ENCODE measurements at places on chromosomes 12 and 14.
A peak's percentile ranks its signal among the peaks of the same experiment; 100 is the strongest.

- DNase-seq, result no peak
These were observed 100.0 kb downstream of the DUSP6 start for GRCh38 chr12:89252284-89252683.

- DNase-seq, result no peak
These were observed 178.8 kb downstream of the STXBP6 start for GRCh38 chr14:24870949-24871701.

GRCh38 chr12:42756841-42757623 lies 167.5 kb upstream of the PRICKLE1 start:
- DNase-seq, result no peak

DNA sequence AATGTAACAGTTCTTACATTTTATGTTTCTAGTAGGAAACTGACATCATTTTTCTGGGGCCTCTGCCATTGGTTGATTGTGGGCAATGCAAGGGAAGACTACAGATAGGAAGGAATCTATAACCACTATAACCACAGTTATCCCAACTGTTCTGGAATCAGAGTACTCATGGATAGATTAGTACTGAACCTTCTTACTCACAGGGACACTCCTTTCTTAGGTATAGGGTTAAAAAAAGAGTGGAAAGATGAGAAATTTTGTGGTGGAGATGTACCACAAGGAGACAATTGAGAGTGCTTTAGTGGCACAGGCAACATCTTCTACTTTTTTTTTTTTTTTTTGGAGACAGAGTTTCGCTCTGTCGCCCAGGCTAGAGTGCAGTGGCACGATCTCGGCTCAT lies 21.0 kb downstream of the TMEM116 start:
- DNase-seq, result no peak

GRCh38 chr14:99790978-99791376 lies 2.2 kb upstream of the EML1 start:
- no peak for DNase-seq

DNA sequence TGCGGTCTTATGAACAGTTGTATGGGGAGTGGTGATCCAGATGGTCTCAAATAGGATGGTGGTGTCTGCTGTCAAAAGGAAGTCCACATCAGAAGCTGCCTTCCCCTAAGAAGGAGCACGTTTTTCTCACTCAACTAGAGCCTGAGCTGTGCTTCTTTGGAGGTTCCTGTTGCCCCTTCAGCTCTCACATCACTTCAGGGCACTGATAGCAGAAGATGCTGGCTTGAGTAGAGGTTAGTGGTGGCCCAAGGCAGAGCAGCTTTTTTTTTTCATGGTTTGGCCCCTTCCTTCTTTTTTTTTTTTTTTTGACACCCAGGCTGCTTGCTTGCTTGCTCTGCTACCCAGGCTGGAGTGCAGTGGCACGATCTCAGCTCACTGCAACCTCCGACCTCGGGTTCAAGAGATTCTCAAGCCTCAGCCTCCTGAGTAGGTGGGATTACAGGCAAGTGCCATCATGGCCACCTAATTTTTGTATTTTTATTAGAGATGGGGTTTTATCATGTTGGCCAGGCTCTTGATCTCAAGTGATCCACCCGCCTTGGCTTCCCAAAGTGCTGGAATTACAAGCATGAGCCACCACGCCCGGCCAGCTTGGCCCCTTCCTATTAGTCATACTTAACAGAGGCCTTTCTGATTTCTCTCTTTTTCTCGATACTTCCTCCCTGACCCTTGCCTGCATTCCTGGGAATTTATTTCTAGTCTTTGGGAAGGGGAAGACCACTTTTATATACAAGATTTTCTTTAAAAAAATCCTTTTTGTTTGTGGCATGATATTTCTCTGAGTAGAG lies 31.6 kb downstream of the KLRD1 start:
- DNase-seq, result no peak

GRCh38 chr12:105467710-105468366 lies 137.3 kb downstream of the C12orf75 start:
- DNase-seq, result no peak

- no peak for DNase-seq
These were observed 113.3 kb downstream of the LRRK2 start for GRCh38 chr12:40338071-40338470.

DNA sequence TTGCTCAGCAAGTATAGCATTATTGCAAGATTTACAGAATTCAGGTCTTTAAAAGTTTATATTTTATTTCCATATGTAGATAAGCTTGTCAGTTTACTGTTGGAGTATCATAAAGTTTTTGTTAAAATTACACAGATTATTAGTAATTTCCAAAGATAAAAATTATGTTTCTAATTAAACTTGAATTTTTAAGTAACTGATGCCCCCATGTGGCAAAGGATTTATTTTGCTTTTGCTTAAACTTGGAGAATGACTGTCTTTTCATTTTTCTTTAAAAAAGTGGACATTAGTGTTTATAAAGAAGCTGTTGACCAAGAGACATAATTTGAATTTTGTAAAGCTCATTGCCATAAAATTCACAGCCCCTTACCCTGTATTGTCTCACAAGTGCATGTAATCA lies 45.8 kb downstream of the ETNK1 start:
- no peak for DNase-seq

DNA sequence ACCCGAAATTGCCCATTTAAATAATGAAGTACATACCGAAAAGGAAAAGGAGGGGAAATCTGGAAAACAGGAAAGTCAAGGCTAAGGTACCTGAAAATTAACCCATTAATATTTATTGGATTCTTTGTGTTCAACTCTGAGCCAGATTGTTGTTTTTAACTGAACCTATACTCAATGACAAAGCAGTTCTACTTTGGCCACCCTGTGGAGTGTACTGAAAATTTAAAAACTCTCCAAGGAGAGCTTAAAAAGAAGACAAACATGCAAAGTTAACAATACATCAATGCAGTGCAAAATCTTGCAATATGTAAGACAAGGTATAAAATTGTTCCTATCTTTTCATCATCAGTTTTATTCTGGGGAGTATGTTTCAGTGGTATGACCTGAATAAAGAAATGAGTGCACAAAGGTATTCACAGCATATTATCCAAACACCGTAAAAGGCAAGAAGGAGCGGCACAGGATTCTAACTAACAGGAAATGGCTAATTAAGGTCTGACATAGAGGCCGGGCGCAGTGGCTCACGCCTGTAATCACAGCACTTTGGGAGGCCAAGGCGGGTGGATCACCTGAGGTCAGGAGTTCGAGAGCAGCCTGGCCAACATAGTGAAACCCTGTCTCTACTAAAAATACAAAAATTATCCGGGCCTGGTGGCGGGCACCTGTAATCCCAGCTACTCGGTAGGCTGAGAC lies 1.7 kb downstream of the USP44 start:
- no peak for DNase-seq

DNA sequence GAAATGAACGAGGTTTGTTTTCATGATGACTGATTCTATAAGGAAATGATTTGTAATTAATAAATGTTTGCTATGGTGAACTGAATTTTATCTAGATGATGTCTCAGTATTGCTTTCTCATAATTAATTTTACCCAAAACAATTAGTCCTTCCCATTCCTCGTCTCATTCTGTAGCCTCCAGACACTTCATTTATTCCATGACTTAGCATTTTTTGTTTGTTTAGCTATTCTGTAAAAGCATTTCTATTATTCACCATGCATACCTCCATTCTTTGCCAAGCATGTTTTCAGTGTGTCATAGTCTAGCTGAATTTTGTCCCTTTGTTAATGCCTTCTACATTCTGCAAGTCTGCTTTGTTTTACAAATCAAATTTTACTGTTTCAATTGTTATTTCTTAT lies 137.4 kb upstream of the RPL10L start:
- DNase-seq, result no peak

- no peak for DNase-seq
These were observed 1.6 kb downstream of the MMP14 start for GRCh38 chr14:22837750-22838538.

GRCh38 chr12:1972260-1972659 lies 32.0 kb downstream of the DCP1B start:
- no peak for DNase-seq

DNA sequence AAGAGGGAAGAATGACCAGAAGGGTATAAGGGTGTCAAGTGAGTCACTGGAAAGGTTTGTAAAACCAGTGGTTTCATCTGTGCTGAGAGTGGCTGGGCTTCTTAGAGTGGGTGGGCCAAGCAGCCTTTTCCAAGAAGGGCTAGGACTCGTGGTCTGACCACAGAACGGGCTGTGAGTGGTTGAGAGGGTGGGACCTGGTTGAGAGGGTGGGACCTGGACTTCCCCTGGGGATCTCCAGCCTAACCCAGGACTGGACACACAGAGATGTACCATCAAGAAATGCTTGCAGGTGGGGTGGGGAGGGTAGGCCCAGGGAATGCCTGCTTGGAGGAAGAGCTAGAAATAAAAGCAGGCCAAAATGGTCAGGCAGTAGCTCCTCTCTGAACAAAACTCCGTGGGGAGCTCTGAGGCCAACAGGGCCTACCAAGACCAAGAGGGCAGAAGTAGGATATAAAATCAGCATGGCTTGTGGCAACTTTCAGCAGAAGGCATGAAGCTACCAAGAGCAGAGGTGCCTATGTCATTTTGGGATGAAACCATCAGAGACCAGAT lies 140.5 kb downstream of the FOXN3 start:
- DNase-seq, result peak; percentile 9

GRCh38 chr14:23121361-23121771 lies 2.3 kb upstream of the CEBPE start:
- DNase-seq, result no peak

GRCh38 chr12:95951515-95951914 lies 8.4 kb downstream of the AMDHD1 start:
- DNase-seq, result no peak

- no peak for DNase-seq
These were observed 4.0 kb downstream of the SSH1 start for GRCh38 chr12:108853426-108853825.

DNA sequence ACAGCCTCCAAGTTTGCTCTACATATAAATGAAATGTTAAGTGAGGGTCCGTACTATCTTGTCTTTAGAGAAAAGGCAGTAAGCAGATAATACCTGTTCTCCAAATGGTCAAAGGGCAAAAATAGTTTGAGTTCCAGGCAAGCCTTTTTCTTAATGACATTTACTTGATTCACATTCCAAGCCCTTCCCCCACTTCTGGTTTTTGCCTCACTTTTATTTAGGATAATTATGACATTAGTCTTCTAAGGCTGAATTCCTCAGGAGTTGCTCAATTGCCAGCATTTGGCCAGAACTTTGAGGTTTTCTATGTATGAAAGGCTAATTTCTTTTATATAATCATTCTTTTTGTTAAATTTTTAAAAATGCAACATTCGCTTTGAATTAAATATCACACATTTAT lies 62.5 kb upstream of the DUSP6 start:
- no peak for DNase-seq

GRCh38 chr12:50224026-50224692 lies 57.0 kb upstream of the CERS5 start:
- no peak for DNase-seq

DNA sequence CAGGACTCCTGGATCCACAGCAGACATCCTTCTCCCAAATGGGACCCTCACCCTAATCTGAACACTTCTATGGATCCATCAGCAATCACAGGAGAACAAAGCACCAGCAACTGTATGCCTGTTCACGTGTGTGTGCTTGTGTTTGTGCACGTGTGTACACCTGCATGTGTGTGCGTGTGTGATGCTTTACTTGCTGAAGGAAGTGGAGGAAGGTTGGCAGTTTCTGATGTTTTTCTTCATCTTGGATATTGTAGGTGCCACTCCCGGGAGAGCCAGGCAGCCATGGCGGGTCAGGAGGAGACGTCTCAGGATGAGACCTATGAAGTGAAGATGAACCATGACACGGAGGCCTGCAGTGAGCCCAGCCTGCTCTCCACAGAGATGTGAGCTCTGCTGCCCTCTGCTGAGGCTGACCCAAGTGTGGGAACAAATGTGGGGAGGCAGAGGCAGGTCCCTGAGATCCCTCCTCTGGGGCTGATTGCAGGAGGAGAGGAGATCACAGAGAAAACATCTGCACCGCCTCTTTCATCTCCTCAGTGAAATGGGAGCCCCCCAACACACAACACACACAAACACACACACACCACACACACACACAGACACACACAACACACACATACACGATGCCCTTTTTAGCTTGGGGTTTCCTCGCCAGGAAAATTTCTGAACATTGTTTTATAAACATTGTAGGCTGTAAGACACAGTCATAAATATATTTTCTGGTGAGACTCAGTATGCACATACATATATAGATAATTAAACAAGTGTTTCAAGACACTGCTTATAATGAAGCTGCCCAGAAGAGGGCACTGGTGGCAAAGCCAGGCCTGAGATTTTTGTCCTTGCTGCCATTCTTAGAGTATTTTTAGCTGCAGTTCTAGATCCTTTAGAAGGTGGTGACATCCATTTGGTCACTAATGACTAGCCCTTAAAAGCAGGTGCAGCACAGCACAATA lies 112.2 kb upstream of the FKBP4 start:
- no peak for DNase-seq

- DNase-seq, result no peak
These were observed 12.6 kb upstream of the CYP46A1 start for GRCh38 chr14:99671235-99672224.

DNA sequence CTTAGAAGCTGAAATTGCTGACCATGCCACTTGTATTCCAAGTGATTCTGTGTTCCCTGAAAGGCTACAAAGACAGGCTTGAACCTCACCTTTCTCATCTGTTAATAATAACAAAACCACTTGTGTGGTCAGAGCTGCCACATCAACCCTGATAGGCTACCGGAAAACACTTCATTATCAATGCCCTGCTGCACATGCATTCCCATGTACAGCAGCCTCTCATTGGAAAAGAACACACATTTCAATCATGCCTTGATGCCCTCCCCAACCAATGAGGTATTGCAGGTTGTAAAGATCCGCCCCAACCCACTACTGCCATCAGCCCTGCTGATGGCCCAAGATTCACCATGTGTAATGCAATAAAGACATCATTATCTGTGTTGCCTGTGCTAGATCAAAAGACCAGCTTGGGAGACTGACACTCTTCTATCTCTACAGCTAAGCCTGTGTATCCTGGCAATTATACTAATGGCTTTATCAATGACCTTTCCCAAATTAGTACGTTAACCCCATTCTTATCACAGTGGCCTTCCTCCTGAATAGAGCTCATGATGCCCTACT lies 2.8 kb downstream of the GPR19 start:
- no peak for DNase-seq

DNA sequence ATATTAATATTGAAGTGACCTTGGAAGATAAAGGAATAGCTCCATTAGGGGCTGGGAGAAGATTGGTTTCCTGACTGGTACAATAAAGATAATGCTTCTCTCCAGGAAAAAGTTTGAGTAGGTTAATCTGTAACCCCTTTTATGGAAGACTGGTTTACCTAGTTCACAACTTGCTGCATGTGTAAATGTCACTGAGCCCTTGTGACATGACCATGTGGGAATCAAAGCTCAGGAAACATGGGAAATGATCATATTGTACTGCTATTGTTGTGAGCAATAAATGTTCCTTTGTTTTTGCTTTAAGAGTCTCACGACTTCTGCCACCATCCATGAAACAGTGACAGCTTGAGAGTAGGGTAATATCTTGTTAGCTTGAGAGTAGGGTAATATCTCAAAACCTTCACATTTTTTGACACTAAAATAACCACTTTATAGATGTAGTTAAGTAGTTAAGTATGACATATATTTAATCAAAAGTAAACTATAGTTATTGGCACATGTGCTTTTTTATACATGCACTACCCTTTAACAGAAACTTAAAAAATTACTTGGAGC lies 1338.6 kb downstream of the FSCB start:
- DNase-seq, result no peak
